ENCODE measurements at places on chromosomes 11 and 22.

DNA sequence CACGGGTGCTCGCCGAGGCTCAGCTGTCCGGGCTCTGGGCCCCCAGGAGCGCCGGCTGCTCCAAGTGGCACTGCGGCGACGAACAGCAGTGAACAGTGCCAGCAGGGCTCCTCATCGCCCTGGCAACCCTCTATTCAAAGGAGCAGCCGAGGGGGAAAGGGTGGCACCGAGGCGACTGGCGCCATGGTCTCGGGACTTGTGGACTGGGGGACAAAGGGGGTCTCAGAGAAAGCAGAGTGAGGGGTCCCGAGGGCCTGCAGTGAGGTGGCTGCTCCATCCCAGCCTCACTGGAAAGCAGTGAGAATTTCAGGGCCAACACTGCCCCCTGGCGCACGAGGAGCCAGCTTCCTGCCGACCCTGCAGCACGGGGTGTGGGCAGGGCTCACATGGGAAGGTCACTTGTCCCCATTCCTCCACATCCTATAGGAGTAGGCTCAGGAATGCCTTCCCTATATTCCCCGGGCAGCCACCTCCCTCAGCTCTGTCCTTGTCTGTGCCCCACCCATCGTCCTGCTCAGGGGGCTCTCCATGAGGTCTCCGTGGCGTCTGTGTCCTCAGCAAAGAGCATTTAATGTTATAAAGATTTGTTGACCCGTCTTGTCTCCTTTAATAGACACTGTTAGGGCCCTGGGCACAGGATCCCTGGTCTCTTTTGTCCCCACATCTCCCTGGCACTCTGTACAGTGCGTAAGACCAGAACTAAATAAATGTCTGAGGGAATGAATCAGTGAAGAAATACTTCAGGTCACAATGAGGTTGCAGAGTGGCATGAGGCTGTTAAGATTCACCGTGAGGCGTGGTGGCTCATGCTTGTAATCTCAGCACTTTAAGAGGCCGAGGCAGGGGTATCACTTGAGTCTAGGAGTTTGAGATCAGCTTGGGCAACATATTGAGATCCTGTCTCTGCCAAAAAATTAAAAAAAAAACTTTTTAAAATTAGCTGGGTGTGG, 26.4 kb downstream of the LRFN4 start:
- DNase-seq = peak; percentile 82

- no peak for DNase-seq
Measured at GRCh38 chr11:70596091-70596490, 197.8 kb downstream of the CTTN start.

DNA sequence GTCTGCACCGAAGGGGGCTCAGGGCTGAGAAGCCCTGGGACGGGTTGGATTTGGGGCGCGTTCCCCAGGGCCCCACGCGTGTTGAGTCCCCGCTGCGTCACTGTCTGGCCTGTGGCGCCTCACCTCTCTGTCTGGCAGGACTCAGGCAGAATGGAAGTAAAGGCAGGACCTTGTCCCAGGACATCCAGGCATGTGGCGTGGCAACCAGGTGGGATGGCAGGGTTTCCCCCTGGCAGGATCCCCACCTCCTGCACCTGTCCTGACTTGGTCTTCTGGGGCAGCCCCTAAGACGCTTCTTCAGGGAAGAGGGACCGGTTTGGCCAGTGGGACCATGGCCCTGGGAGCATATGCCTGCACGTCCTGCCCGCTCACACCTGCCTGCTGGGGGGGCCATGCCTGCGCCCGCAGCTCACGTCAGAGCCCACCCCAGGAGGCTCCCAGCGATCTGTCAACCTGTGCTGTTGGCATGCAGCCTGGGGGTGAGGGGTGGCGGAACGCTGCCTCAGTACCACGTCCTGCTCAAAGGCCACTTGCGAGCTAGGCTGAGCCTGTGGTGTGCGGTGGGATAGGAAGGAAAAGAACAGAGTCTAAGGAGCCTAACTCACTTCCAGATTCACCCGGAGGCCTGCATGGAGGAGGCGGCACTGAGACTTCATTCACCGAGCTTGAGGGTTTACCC, 72.7 kb downstream of the KCNQ1 start:
- no peak for DNase-seq

DNA sequence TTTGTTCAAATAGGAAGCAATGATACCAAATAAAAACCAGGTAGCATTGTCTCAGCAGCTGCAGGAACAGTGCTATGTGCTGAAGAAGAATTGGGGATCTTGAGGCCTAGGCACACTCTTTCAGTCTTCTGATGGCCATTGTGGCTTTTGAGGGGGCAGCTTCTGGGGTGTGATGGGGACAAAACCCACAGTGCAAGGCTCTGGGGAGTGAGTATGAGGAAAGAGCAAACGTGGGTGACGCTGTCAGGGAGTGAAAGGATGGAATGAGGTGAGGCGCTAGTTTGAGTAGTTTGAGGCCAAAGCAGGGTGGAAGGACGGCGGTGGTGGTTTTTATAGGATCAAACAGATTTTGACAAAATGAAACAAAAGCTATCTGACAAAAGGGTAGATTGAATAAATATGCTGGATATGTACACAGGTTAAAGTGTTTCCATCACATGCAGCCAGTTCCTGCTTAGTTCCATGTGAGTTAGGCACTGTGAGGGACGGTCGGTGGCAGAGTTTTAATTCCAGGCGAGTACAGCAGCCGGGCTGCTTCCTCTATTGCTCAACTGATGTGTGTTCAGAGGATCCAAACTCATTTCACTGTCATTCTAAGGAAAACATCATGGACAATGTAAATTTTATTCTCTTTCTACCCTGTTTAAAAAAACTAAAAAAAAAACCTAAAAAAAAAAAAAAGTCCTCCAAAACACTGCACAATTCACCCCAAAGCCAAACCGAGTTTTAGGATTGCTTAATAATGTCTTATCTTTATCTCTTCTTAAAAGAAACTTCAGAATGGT, 18.9 kb downstream of the ADAMTS15 start:
- no peak for DNase-seq

- no peak for DNase-seq
Measured at GRCh38 chr22:41683616-41684015, 5.1 kb downstream of the SNU13 start.

GRCh38 chr11:84817998-84818397, 809.1 kb downstream of the DLG2 start:
- DNase-seq = peak; percentile 71

DNA sequence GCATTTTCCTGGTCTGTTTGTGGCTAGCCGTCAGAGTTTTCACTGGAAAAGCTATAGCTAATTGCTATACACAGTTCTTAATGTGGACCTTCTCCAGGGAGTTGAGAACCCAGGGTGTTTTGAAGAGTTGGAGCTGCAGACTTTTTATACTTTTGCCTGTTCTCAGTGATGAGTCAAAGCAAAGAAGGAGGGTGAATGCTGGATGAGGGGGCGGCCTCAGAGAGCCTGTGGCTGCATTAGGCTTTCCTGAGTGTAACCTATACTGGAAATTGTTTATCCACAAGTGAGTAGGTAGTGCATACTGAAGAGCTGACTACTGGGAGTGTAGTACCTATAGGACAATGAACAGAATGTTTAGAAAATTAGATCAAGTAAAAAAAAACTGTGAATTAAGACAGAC, 79.7 kb upstream of the HORMAD2 start:
- DNase-seq = peak; percentile 69

DNA sequence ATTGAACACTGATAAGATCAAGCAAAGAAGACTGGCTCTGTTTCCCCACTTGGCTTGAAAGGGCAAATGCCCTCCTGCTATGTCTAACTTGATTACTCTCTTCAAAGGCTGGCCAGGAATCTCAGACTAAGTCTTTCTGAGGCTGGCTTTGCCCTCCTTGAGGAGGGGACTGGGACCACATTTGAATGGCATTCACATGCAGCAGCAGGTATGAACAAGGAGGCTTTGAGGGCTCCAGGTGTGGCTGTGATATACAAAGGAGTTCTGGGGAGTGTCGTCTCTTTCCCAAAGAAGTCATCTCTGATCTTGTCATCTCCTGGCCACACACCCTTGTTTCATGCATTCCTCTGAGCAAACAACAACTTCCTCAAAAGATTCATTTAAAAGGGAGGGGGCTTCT, 130.8 kb downstream of the ARL14EP start:
- DNase-seq = no peak

GRCh38 chr11:96134602-96135001, 208.4 kb downstream of the MAML2 start:
- peak; percentile 62 for DNase-seq

- DNase-seq = no peak
Measured at GRCh38 chr22:21632237-21632895, at the start of gene CCDC116. CCDC116 (plus strand) TSS chr22:21632760; CDS start chr22:21633182, 422 bp downstream.

GRCh38 chr11:76841923-76842452, 18.7 kb upstream of the ACER3 start:
- DNase-seq = no peak

DNA sequence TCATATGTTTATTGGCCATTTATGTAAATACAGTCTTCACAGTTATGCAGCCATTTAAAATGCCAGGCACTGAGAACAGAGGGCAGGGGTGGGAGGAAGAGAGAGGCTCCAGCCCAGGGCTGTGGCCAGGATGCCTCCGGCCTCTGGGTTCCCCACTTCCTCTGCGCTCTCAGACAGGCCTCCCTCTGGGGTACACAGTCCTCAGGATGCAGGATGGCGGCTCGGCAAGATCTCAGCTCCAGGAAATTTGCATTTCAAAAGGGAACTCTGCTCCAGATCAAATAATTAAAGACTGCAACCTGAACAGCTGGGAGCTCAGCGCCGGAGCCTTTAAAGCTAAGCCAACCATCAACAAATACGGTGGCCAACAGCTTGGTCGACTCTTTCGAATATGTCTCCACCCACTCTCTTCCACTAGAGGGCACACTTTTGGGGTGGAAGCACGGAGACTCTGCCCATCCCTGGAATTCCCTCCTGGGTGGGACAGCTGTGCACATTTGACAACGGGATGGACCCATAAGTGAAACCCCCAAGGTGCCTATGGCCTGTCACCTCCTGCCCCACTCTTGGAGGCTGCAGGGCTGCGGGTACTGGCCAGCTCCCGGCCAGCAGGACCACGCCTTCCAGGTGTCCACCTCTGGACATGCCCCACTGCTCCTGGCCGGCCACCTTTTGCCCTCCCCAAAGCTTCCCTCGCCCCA, 1044.7 kb downstream of the BRD1 start:
- no peak for DNase-seq

- peak; percentile 68 for DNase-seq
Measured at GRCh38 chr22:45671783-45672563, at the start of gene ATXN10. ATXN10 (plus strand) TSS chr22:45671834; CDS start chr22:45672064, 230 bp downstream.

- DNase-seq = peak; percentile 67
Measured at GRCh38 chr22:27835446-27835845, 33.9 kb upstream of the MN1 start.

- peak; percentile 80 for DNase-seq
Measured at GRCh38 chr11:96215110-96215782, 127.7 kb downstream of the MAML2 start.

- no peak for DNase-seq
Measured at GRCh38 chr11:92810423-92811064, 158.9 kb upstream of the MTNR1B start.

DNA sequence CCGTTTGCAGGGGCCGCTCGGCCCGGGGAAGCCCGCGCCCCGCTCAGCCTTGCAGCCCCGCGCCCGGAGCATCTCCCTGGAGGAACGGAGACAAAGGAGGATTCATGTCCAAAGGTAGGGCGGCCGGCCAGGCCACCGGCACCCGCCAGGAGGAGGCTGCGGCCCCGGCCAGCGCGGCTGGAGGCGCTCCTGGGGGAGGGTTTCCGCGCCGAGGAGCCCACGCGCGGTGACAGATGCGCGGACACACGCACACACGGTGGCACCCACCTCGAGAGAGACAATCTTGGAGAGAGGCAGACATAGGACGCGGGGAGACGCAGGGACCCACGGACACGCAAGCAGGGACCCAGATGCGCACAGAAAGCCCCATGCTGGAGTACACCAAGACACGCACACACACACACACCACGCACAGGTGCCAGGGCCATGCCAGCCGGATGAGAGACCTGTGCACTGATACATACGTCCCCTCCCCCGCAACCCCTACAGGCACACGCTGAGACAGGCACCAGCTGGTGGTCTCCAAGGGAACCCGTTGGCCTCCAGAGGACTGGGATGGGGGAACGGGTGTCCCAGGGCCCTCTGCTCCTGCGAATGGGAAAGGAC, 7.8 kb downstream of the SEPTIN3 start:
- DNase-seq = no peak

DNA sequence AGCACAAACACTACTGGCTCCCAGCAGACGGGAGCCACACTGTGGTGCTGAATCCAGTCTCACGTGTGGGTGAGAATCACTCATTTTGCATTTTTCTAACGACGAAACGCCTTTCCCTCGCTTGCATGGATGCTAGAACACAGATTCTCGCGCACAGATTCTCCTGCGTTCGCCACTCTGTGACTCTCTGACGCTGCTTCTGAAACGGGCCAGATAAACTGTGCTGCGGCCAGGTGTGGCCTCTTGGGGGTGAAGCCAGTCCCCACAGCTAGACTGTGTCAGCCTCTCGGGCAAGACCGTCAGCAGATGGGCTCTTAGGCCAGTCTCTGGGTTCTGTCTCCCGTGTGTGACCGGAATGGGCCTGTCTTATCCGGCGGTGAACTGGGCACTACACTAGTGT, 44.6 kb downstream of the TRMU start:
- DNase-seq = no peak

DNA sequence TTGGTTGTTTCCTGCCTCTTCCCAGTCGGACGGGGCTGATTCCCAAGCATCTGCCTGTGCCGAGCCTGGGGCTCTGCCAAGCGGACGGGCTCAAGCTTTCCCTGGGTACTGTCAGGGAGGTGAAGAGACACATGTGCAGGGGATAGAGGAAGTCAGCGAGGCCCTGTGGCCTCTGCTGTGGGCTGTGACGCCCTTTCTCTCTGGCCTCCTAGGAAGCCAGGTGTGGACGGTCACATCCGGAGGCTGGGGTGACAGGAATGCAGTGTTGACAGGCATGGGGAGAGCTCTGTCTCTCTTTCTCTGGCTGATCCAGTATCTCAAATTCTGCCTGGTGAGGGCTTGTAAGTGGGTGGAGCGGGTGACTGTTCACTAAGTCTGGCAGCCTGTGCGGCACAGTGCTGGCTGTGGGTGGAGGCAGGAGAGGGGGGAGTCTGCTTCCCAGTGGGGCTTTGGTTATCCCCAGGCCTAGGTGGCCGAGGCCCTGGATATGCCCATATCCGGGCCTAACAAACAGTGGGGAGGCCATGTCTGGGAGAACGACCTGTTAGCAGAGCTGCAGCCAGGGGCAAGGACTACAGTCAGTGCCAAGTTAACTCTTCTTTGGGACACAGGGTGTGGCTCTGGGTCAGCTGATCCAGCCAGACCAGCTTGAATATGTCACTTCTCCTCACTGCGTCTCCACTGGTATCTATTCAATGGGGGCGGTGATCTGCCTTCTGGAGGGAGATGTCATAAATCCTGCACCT, 1.9 kb downstream of the KCTD17 start:
- no peak for DNase-seq

DNA sequence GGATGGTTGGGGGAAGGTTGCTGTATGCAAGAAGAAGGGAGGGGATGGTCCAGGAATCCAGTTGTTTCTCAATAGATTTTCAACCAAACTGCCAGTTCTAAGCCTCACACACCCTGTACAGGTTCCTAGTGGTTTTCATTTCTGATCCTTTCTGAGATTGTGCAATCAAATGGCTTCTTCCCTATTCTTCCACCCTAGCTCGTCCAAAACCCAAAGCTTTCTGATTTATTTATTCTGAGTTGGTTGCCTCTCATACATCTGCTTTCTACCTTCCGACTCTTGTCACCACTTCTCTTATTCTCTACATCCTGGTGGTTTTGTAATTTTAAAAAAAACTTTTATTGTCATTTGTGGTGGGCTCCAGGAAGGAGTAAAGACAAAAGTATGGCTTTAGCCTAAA, 12.6 kb downstream of the OR5A2 start:
- DNase-seq = no peak

All from iris pigment epithelial cell (primary cell).